Activated T-helper 17 cell treated with anti-CD3 and anti-CD28 coated beads, Interleukin-2, amount 50 U/mL, for 72 hours (primary cell): ENCODE measurements at places on chromosomes 1 and 21. TPM values are rescaled to one million over a fixed set of nuclear protein-coding genes. Genes with fewer than 3 reads are reported as not detected.

GRCh38 chr21:32772281-32773047 lies 909 bp upstream of the PAXBP1 start:
- peak; percentile 64 for ATAC-seq

DISC1 gene
- total RNA-seq, result 3.9 TPM

GRCh38 chr1:33763406-33763805 lies 100.5 kb upstream of the HMGB4 start:
- ATAC-seq, result no peak

TMPRSS15 gene
- not detected for total RNA-seq

KCND3 gene
- not detected for total RNA-seq

DNA sequence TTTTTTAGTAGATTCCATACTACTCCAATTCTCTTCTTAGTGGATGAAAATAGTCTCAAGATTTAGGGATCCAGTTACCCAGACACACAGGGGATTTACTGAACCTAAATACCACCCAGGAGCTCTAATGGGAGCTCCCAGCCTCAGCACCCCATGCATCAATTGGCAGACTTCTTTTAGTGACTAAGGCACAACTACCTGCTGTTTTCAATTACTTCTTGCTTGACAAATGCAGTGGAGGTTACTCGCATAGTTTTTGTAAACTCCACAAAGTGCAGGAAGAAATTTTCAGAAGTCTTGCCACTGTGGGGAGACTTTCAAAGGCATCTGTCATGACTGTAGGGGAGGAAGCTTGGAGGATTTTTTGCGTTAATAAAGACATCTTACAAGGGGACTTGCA lies 35.5 kb upstream of the MAP10 start:
- ATAC-seq, result no peak

DNA sequence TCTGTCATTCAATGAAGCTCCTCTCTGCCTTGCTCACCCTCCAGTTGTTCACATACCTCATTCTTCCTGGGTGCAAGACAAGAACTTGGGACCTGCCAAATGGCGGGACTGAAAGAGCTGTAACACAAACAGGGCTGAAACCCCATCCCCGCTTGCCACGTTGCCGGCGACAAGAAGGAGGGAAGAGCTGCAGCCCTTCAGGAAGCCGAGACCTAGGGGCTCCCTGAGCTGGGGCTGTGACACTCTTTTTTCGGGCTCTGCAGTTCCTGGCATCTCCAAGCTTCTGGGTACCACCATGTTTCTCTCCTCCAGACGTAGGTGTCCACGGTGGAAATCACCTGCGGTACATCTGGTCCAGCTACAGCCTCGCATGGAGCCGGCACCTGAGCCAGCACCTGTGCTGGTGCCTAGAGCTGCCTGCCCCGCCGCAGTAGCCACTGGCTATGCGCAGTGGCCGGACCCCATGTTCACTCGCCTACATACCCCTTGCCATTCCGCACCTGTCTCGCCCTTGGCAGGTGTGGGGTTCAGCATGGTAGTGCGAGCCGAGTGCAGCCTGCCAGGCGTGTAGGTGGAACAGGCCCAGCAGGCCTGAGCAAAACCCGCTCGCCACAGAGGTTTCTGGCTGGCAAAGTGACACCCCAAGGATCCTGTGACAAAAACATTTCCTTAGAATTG lies 367.0 kb upstream of the NEGR1 start:
- ATAC-seq, result no peak

DNA sequence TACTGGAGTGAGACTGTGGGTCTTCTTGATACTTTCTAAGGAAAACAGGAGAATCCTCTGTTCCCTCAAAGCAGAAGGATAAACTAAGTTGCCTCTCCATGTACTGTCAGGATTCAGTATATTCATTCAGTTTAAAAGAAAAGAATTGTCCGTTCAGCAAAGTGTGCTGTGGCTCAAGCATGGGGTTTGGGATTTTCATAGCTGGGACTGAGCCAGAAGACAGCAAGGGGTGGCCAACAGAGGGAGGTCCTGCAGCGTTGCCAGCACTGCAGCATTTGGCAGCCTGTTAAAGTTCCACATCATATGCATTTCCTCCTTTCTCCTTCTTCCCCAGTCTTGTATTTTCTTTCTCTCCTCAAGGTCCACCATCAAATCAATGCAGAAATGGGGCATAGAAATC lies 75.1 kb downstream of the DTL start:
- ATAC-seq, result no peak

GRCh38 chr1:208793861-208794345 lies 549.7 kb upstream of the PLXNA2 start:
- no peak for ATAC-seq

TMEM240 gene
- 2.1 TPM for total RNA-seq

GRCh38 chr1:30656171-30656940 lies 67.0 kb downstream of the MATN1 start:
- no peak for ATAC-seq

DNA sequence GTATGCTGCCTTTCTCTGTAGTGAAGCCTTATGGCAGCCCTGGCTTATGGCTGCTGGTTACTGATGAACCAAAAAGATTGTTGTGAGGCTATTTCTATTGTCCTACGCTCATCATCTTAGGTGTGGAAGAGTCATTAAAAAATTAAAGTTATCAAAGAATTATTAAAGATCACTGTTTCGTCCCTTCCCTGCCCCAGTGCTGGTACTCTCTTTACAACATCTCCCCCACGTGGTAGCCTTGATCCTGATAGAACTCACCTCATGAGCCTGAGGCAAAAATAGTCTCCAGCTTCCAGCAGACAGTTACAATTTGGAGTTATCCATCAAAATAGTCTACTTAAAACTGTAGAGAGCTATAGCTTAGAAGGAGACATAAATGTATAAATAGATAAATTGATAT lies 201.5 kb downstream of the S1PR1 start:
- ATAC-seq, result no peak

ZNF692 gene
- 108 TPM for total RNA-seq

GRCh38 chr21:44847261-44848056 lies 26.0 kb downstream of the PTTG1IP start:
- no peak for ATAC-seq

DNA sequence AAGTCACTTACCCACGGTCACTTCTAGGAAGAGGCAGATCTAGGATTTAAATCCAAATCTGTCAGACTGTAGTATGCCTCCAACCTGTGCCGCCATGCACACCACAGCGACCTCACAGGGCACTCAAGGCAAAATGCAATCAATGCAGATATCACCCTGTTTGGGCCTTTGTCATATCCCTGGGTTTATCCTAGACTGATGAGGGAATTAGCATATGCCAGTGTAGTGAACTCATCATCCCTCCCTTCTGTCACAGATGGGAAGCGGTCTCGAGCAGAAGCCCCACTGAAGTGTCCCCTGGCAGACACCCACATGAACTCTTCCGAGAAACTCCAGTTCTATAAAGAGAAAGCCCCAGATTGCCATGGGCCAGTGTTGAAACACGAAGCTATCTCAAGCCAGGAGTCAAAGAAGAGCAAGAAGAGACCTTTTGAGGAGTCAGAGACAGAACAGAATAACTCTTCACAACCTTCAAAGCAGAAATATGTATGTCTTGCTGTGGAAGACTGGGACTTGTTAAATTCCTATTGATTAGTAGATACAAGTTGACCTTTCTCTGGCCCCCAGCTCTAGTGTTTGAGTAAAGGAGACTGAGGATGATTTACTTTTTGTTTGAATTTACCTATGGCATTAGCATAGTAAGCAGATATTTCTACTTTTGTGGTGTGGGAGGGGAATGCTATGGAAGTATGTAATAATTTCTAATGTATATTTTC lies 21.4 kb downstream of the LRRC42 start:
- ATAC-seq, result no peak

- ATAC-seq, result peak; percentile 22
Observed at GRCh38 chr1:53550201-53550741, 91.1 kb downstream of the DMRTB1 start.

DNA sequence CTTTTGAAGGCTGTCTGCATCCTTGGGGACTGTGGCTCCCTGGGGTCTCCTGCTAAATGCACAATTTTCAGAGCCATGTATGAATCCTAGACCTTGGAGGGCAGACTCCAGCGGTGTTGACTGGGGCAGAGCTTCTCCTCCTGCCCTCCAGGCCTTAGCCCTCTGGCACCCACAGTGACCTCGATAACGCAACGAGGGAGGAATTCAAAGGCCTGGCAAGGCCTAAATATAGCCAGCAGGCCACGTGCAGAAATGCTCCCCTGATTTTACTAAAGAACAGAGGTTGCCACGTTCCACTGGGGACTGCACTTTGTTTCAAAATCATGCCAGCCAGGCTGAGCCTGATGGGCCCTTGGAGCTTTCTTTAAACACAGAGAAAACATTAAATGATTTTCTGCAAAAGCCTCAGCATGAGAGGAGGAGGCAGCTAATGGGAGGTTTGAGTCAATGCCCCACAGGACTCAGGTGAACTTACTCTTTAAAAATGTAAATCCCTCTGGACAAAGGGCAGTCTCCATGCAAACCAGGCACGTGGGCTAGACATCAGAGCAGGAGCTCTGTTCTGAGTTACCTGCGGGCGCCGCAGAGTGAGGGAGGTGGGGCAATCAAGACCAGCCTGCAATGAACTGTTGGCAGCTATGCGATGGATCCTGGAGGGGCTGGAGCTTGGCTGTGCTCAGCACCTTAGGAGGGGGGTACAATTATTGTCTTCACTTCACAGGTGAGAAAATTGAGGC lies 28.0 kb downstream of the GRIK3 start:
- ATAC-seq, result no peak

ZSWIM5 gene
- 0.86 TPM for total RNA-seq

FGGY gene
- total RNA-seq, result 8.1 TPM

- ATAC-seq, result no peak
Observed at GRCh38 chr1:14599183-14599791, 802 bp downstream of the KAZN start.

APOBEC4 gene
- total RNA-seq, result not detected

DNA sequence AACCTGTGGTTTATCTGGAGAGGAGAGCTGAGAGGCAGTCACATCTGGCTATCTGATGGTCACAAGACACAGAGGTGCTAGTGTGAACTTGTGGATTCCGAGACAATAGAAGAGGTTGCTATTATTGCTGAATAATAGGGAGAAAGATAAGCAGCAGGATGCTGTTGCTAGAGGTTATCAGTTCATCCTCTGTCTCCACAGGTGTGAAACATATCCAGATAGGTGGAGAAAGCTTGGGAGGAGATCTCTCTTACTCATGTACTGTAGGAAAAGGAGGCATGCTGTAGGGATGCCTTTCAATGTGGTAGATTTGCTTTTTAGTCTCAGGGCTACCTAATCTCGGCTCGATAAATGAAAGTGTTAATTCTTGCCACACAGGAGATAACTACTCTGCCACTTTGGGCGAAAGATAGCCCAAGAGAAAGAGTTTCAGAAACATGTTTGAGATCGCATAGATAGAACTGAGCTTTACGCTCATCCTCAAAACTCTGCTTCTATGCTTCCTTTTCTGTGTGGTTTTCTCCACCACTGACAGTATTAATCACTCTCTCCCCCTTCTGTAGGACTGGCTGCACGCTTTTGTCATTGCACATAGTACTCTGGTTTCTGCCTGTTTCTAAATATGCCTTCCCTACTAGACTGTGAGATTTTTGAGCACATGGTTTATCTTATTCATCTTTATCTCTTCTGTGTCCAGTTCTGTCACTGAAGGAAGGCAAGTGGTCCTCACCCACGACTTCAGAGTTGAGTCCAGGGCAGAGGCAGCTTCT lies 36.7 kb upstream of the PLXNA2 start:
- no peak for ATAC-seq

- ATAC-seq, result no peak
Observed at GRCh38 chr1:47680815-47681475, 243.1 kb downstream of the FOXD2 start.

GJA9 gene
- total RNA-seq, result not detected

- peak; percentile 66 for ATAC-seq
Observed at GRCh38 chr1:32329931-32330466, 6.0 kb downstream of the MARCKSL1 start.

- ATAC-seq, result no peak
Observed at GRCh38 chr1:150159550-150159949, 9.8 kb downstream of the PLEKHO1 start.

LCE1A gene
- not detected for total RNA-seq

SPRR2B gene
- total RNA-seq, result not detected

GRCh38 chr1:87452648-87453047 lies 124.0 kb downstream of the LMO4 start:
- no peak for ATAC-seq

PLPPR4 gene
- not detected for total RNA-seq

DNA sequence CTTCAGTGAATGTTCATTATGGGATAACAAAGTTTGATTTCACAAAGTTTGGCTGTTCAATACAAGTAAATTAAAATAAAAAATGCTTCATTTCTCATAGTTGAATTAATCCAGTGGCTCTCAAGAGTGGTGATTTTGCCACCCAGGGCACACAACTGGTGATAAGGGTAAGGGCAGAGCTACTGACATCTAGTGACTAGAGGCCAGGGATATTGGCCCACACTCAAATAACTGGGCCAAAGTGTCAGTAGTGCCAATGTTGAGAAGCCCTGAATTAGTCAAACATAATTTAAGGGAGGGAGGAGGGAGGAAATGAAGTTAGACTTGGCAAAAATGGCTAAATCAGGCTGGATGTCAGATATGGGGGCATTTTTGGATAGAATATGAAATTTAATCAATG lies 880.5 kb upstream of the ADGRL4 start:
- no peak for ATAC-seq

GRCh38 chr1:15722411-15722810 lies 13.6 kb upstream of the SLC25A34 start:
- no peak for ATAC-seq

DNA sequence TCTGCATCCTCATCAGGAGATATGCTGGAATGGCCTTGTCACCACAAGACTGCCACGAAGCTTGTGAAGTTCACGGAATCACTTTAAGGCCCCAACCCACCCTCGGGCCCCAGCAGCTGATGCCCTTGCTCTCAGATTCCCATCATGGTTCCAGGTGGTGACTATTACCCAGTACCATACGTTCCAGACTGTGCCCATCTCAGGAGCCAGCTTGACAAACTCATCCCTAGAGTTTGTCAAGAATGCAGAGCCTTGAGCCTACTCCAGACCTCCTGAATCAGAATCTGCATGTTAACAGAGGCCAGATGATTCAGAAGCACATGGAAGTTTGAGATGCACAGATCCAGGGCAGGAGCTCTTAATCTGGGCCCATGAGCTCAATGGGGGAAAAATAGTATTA lies 53.9 kb upstream of the RBM15 start:
- ATAC-seq, result no peak

SPRR2E gene
- not detected for total RNA-seq

DNA sequence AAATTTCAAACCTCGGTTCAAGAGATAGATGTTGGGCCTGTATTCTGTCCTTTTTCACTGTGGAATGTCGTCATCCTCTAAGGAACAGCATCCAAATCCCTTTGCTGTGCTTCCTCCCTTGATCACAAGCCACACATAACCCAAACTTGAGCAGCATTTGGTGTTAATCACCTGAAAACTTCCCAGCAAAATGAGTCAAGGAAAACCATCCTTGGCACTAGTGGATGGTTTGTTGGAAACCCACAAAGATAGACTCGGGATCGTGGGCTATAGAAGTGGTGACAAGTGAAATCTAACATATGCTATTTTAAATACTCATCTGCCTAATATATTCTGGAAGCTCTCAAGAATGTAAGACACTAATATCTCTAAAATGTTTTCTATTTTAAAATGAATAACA lies 459.1 kb downstream of the SETD4 start:
- ATAC-seq, result no peak

- no peak for ATAC-seq
Observed at GRCh38 chr1:167587342-167587741, 33.8 kb upstream of the CREG1 start.

CSF3R gene
- not detected for total RNA-seq

TFAP2E gene
- 0.97 TPM for total RNA-seq

LCE1D gene
- not detected for total RNA-seq

- no peak for ATAC-seq
Observed at GRCh38 chr21:14751602-14752344, 205.7 kb upstream of the SAMSN1 start.
